A549 (cell line): ENCODE measurements at places on chromosomes 4 and X. TPM values are rescaled to one million over a fixed set of nuclear protein-coding genes. Genes with fewer than 3 reads are reported as not detected.

GRCh38 chrX:103453655-103454054 is 65.6 kb downstream of the RAB40A start:
- peak; percentile 59 for DNase-seq

- peak; percentile 14 for DNase-seq
Measured at GRCh38 chrX:40278340-40279090, 180.8 kb upstream of the BCOR start.

The CITED1 gene
- polyA plus RNA-seq = 0.26 to 0.43 TPM (median 0.30 TPM) in 3 replicates

DNA sequence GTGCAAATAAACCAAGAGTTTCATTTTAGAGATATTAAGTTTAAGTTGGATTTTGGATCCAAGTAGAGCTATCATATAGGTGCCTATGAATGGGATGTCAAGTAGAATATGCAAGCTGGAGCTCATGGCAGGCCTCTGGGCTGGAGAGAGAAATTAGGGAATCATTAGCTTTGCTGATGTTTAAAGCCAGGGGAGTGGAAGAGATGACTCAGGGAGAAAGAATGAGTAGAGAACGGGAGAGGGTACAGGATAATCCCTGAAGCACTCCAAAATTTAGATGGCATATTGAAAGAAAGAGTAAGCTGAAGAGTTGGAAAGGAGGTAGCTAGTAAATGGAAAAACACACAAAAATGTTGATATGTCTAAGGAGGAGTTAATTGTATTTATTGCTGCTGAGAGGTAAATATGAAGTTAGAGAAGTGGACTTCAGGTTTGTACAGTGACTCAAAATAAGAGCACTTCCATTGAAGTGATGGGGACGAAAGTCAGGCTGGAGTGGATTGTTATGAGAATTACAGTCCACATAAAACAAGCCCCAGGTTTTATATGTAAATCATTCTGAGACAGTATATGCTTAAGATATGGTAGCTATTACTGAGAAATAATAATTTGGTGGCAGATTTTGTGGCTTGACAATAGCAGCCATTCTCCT is 72.5 kb upstream of the GRXCR1 start:
- no peak for DNase-seq
